8988T (cell line): ENCODE measurements at places on chromosomes 7 and 10.

GRCh38 chr7:21251151-21251800, 176.6 kb upstream of the SP4 start:
- DNase-seq = no peak

DNA sequence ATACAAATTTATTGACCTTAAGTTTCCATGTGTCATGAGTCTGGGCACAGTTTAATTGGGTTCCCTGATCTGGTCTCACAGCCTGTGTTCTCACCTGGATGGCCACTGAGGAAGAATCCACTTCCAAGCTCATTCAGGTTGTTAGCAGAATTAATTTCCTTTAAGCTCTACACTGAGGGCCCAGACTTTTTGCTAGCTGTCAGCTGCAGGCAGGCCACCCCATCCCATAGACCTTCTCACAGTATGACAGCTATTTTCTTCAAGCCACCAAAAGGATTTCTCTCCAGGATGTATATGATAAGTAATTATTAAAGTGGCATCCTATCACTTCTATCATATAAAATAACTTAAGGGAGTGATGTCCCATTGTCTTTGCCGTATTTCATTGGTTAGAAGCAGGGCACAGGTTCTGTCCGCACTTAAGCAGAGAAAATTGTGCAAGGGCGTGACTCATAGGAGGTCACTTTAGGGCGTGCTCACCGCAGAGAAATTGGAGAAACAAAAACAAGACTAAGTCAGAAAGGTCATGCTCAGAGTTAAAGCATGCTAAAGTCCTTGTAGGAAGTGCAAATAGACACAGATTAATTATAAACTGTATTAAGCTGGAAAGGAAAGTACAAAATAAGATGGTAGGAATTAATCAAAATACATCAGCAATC, 109.9 kb downstream of the AHR start:
- no peak for DNase-seq

DNA sequence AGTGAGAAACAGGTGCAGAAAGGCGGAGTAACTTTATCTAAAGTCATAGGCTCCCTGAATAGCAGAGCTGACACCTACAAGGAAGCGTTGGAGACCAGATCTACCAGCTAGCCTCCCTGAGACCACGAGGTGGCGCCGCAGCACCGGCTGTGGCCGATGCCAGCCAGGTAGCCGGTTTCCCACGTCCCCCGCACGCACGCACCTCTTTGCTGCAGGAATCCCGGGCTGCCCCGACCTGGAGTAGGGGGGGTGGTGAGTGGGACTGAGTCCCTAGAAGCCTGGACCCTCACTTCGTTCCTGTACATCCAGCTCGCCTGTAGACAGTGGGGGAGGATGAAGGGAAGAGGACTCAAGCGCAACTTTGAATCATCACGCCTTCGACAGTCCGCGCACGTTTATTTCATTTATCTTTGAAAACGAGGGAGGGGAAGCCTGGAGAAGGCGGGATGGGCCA, 3.7 kb downstream of the ELOVL3 start:
- DNase-seq = peak; percentile 88

DNA sequence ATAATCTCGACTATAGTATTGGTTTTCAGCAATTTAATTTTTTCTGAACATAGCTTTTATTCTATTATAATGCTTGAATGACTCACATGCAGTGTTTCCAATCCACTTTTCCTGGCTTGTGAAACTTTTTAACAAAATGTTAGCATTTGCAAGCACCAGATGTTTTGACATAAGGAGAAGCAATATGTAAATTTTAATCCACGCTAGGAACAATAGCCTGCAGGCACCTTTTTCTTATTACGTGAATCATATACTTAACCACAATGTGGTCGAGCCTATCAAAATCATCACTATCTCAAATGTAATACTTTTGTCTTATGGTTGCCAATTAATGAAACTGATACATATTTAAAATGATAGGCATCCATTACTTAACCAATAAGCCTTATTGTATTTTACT, 97.1 kb downstream of the TFEC start:
- no peak for DNase-seq

GRCh38 chr7:148772297-148773089, 73.8 kb downstream of the CUL1 start:
- peak; percentile 38 for DNase-seq

- DNase-seq = no peak
These were observed 2.5 kb downstream of the GIMAP7 start for GRCh38 chr7:150516956-150517745.

GRCh38 chr10:61890430-61890829, 11.1 kb upstream of the ARID5B start:
- DNase-seq = no peak

- no peak for DNase-seq
These were observed 261.6 kb downstream of the RPS24 start for GRCh38 chr10:78295242-78295641.

DNA sequence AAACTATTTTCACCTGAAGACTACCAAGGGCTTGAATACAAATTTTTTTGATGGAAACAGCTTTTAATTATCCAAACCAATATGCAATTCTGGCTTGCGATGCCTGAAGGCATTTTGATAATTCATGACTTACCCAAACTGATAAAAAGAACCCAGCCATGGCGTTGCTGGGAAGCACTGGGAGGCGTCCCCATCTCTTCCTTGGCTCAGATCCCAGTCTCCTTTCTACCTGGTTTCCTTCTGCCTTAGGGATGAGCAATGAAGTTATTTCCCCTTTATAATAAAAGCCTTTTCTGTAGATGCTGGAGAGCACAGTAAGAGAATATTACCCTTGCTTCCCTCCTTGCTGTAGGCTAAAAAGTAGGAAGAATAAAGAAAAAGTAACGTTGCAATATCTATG, 129.1 kb upstream of the ANK3 start:
- no peak for DNase-seq

- no peak for DNase-seq
These were observed 31.7 kb upstream of the SEMA3C start for GRCh38 chr7:80950550-80950967.
